Cardiac muscle cell (in vitro differentiated cells and primary cell): ENCODE measurements at places on chromosomes 1 and 21. TPM values are rescaled to one million over a fixed set of nuclear protein-coding genes. Genes with fewer than 3 reads are reported as not detected.

The PADI1 gene
- 1.3 and 1.7 TPM in 2 replicates for total RNA-seq

The PIK3R3 gene
- 6.4 and 9.0 TPM in 2 replicates for total RNA-seq

The TTC3 gene
- total RNA-seq, result 128 and 170 TPM in 2 replicates

The ANGPTL7 gene
- total RNA-seq, result not detected in 2 replicates

- H3K27ac ChIP-seq, result no peak overlapping the region
- no peaks in the 10 kb centered on the region for H3K36me3 ChIP-seq
- H3K4me3 ChIP-seq, result no peak overlapping the region
Observed at GRCh38 chr1:11362547-11363021, 89.6 kb downstream of the UBIAD1 start.

DNA sequence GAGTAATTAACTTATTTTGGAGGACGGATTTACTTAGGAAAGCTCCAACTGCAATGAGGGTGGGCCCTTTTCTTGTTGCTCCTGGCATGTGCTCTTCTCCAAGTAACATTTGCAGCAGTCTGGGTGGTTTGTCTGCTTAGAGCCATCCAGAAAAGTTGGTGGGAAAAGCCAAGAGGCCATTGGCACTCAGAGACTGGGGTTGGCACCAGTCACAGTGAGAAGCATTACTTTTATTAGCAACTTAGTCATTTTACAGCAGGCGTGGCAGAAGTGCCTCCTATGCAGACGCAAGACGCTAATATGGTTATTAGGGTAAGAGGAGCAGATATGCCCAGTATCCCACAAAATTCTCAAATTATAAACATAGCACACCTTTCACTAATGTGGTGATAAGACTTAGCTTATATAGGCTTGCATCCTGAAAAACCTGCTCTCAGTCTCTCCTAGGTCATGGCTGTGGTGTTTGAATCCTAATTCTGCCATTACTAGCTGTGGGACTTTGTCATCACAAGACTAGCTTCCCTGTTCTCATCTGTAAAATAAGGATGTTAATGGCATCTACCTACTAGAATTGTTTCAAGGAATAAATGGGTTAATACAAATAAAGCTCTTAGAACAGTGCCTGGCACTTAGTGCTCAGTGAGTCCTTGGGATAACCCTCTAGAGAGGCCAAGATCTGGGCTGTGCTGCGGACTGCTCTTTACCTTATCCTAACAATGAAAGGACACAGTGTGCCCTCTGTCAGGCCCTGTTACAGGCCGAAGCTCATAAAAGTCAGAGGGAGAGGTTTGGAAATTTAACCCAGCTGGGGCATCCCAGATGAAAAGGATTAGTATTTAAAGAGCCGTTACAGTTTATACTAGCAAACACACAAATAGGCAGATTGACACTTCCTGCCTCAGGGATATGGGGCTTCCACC, 154.6 kb downstream of the ROR1 start:
- no peak overlapping the region for H3K4me3 ChIP-seq
- no peaks in the 10 kb centered on the region for H3K27me3 ChIP-seq
- DNase-seq, result peak; percentile 45
- no peaks in the 10 kb centered on the region for H3K36me3 ChIP-seq
- H3K4me1 ChIP-seq, result peaks cover 16% of the 10 kb centered on the region

DNA sequence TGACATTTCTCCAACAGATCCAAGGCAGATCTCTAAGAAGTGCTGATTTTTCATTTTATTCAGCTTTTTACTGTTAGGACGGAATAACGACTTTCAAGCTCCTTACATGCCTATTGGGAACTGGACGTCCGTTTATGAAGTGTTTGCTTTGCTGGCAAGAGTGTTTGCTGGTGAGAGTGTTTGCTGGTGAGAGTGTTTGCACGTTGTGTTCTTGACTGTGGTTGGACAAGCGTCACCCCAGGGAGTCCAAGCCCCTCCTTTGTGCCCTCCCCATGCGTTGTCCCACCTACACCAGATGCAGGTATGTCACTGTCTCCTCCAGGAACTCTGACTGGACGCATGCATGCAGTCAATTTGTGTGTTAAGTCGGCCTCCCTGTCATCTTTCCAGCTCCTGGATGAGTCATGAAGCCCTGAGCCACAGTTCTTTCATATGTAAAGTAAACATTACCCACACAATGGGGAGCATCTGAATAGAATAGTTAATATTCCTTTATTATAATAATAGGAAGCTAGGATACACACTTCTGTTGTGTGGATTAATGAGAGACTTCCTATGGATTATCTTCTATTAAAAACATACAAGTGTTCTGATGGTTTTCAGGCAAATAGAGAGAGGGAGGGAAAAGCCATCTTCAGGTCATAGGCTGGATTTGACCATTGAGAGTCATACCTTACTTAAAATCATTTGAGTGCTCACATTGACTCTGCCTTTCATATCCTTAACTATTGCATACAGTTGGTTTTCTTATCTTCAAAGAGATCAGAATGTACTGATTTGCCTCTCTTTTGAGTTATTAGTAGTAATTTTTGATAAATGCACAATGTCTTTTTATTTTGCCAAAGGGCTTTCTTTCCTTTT, 119.2 kb downstream of the GALNT2 start:
- no peaks in the 10 kb centered on the region for H3K36me3 ChIP-seq
- H3K4me3 ChIP-seq, result no peak overlapping the region

DNA sequence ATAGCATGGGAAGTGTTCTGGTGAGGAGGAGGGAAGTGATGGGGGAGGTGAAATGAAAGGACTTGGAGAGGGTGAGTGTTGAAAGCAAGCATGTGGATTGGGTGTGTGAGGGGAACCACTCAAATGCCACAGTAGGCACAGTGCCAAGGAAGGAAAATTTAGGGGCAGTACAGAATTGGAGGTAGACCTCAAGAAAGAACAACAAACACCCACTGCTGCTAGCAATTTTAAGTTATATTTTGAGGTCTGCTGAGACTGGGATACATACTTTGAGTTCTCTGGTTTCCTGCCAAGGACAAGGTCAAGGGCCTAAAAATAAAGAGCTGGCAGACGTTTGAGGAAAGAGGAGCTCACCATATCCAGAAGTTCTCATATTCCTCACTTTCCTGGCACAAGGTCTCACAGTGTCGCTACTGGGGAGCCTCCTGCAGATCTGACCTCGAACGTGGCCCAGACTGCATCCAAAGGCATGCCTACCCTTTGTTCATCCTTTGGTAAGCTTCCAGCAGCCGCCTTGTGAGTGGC, 104.0 kb downstream of the BRINP2 start:
- peaks cover 10% of the 10 kb centered on the region for H3K4me1 ChIP-seq
- DNase-seq, result peak; percentile 87
- peaks cover 7% of the 10 kb centered on the region for H3K27me3 ChIP-seq
- H3K4me3 ChIP-seq, result no peak overlapping the region
- H3K36me3 ChIP-seq, result no peaks in the 10 kb centered on the region

- no peaks in the 10 kb centered on the region for H3K36me3 ChIP-seq
- no peak overlapping the region for H3K4me3 ChIP-seq
- no peak overlapping the region for H3K27ac ChIP-seq
- no peak for DNase-seq
Observed at GRCh38 chr1:27142464-27142863, 12.5 kb downstream of the SLC9A1 start.

DNA sequence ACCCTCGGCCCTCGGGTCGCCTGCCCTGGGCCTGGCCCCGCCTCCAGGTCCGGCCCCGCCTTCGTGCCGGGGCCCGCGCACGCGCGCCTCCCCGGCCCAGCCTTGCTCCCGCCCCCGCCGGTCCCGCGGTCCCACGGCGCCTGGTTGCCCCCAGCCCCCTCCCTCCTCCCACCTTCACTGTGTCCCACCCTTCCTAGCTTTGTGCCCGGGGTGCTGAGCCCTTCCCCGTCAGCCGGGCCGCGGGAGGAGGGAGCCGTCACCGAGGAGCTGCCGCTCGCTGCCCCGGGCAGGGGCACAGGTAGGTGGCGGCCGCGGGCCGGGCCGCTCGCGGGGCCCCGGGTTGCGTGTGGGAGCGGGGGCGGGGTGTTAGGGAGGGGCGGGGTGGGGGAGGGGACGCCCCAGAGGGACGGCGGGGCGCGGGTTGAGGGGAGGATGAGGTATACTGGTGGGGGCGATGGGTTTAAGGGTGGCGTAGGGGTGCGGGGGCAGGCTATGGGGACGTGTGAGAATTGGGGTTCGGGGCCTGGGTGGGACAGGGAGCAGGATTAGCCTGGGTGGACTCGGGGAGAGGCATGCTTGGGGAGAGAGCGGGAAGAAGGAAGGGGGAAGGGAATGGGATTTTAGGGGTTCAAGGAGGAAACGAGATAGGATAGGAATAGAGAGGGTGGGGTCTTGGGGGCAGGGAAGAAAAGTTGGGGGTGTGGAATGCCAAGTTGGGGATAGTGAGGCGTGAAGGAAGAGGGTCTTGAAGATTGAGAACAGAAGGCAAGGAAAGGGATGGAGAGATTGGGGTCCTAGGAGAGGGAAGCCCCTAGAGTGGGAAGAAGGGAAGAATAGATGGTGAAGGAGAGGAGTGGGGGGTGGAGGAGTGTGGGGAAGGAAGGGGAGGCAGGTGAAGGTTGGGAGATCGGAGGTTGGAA, at the start of gene LRRC42:
Gene LRRC42, plus strand, starts transcription at position 99 of the 920 bp plus-strand sequence. CDS start 5,650 bp downstream, outside the sequence.
- DNase-seq, result no peak
- no peaks in the 10 kb centered on the region for H3K36me3 ChIP-seq
- peak within 1 kb of the TSS; percentile 91 for H3K27ac ChIP-seq
- peaks cover 13% of the 10 kb centered on the region for H3K4me1 ChIP-seq
- no peaks in the 10 kb centered on the region for H3K27me3 ChIP-seq

DNA sequence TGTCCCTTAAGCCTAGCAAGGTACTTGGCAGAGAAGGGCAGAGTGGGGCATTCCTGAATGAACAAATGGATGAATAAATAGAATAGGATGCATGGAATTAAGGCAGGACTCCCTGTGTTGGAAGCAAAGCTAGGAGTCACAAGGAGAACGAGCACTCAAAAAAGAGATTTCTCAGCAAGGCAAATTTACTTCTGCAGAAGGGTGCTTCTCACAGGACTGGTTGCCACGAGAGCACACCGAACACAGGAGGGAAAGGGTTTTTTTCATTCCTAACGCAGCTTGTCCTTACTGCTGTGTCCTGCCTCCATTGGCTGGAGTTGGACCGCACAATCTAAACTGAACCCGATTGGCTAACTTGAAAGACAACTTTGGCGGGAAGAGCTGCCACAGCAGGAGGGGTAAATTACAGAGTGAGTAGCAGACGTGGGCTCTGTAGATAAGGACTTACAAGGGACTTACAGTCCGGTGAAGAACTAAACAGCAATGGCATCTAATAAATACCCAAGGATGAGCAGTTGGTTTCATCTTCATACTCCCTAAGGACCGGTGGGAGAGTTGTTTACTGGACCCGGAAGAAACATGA, 52.4 kb downstream of the KIF26B start:
- no peaks in the 10 kb centered on the region for H3K27me3 ChIP-seq
- H3K27ac ChIP-seq, result no peak overlapping the region
- no peak for DNase-seq
- no peaks in the 10 kb centered on the region for H3K36me3 ChIP-seq
- H3K4me1 ChIP-seq, result no peaks in the 10 kb centered on the region
- H3K4me3 ChIP-seq, result no peak overlapping the region

DNA sequence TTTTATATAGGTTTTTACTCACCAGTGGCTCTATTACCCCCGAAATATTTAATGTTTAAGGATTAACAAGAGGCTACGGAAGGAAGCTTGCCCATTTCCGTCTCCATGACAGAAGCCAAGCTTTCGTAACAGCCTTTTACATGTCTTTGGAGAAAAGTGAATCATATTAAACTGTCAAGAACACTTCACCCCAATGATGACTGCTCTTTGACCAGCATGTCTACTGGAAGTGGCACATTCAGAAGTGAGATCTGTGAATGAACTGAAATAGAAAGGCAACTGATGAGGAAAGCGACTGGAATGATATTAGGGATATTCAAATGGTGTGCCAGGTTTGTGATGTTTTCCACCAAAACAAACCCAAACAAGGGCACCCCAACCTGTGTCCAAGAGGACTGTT, 8.5 kb upstream of the PRDM15 start:
- H3K27me3 ChIP-seq, result no peaks in the 10 kb centered on the region
- H3K27ac ChIP-seq, result no peak overlapping the region
- DNase-seq, result no peak
- no peaks in the 10 kb centered on the region for H3K36me3 ChIP-seq

DNA sequence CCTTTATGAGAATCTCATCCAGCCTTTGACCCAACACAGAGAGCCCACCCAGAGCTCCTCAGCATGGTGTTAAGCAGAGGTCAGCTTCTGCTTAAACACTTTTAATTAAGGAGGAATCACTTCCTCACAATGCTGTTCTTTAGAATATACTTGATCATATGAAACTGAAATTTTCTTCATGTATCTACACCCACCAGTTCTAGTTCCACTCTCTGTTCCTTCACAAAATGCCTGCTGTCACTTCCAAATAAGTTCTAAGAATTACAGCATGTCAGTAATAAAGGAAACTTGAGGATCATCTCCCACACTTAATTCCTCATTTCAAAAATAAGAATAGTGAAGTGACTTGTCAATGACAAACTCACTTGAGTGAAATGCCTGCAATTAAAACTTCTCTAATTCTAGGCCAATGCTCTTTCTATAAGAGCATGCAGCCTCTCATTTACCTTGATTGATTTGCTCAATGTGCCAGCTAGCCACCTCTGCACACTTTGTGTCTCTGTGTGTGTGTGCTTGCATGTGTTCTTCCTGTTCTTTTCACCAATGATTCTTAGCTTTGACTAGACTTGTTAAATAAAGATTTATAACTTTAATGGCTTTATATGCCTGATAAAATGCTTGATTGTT, 356.3 kb downstream of the PLPP3 start:
- no peak for DNase-seq
- no peaks in the 10 kb centered on the region for H3K4me1 ChIP-seq
- no peak overlapping the region for H3K4me3 ChIP-seq
- no peaks in the 10 kb centered on the region for H3K27me3 ChIP-seq
- no peaks in the 10 kb centered on the region for H3K36me3 ChIP-seq

GRCh38 chr21:31161157-31161556, 122.9 kb upstream of the KRTAP19-8 start:
- no peaks in the 10 kb centered on the region for H3K27me3 ChIP-seq
- no peak overlapping the region for H3K4me3 ChIP-seq
- H3K27ac ChIP-seq, result no peak overlapping the region
- DNase-seq, result peak; percentile 33

- H3K36me3 ChIP-seq, result peaks cover 2% of the 10 kb centered on the region
- no peak overlapping the region for H3K4me3 ChIP-seq
- no peaks in the 10 kb centered on the region for H3K27me3 ChIP-seq
- no peak for DNase-seq
- peaks cover 5% of the 10 kb centered on the region for H3K4me1 ChIP-seq
Observed at GRCh38 chr1:36466370-36467026, 2.3 kb upstream of the MRPS15 start.

DNA sequence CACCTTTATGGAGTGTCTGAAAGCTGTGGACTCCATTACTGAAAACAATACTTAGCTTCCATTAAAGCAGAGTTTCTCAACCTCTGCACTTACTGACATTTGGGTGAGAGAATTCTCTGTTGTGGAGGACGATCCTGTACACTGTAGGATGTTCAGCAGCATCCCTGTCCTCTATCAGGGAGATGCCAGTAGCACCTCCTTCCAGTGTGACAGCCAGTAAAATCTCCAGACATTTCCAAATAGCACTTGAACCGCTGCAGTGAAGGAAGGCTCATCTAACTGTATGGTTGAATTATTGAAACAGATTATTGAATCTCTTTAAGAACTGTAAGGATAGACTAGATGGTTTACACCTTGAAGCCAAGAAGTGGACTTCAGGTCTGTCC, 3.1 kb downstream of the PRDM2 start:
- DNase-seq, result no peak
- H3K4me1 ChIP-seq, result peaks cover 3% of the 10 kb centered on the region
- H3K4me3 ChIP-seq, result no peak overlapping the region
- no peaks in the 10 kb centered on the region for H3K36me3 ChIP-seq
